ENCODE measurements at places on chromosomes 16 and 17. TPM values are rescaled to one million over a fixed set of nuclear protein-coding genes. Genes with fewer than 3 reads are reported as not detected.

KCNH4 gene
- total RNA-seq = not detected

HID1 gene
- 13.1 TPM for total RNA-seq

PRAC2 gene
- not detected for total RNA-seq

CHMP1A gene
- total RNA-seq = 58.0 TPM
